Naive thymus-derived CD8-positive, alpha-beta T cell (primary cell): ENCODE measurements at places on chromosomes 13 and 19.

DNA sequence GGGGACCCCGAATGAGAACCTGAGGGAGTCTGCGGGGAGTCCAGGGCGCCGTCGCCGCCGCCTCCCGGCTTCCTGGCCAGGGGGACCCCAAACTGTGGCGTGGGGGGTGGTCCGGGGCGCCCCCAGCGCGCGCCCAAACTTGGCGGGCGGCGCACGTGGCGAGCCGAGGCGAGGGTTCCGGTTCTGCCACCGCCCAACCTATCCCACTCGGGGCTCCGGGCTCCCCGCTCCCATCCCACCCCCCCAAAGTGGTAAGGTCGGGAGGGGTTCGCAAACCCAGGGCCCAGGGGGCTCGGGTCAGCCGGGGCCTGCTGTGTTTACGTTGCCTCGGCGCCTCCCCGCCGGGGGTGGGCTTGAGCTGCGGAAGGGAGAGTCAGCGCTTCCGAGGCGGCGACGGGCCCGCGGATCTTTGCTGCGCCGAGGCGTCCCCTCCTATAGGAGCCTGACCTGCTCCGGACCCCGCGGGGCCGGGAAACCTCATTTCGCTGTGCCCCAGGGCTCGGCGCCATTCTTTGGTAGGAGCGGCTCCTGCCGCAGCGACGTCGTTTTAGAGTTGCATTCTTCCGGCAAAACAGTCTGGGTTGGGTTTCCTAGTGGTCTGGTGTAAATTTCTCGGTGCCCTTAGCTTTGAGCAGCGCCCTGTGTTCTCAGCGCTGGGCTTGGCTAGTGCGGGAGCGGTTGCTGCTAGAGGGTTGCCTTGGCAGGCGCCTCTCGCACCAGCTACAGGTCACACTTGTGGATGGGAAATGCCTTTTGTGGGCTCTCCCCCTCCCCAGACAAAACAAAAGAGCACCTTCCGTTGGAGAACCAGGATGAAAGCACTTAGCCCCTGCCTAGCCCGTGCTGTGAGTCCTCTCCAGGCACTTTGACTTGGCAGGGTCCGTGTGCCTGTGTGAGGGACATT is 1.2 kb downstream of the DAZAP1 start:
- DNase-seq: peak; percentile 77

- no peak for DNase-seq
Observed at GRCh38 chr13:37594550-37594949, 4.0 kb downstream of the POSTN start.

DNA sequence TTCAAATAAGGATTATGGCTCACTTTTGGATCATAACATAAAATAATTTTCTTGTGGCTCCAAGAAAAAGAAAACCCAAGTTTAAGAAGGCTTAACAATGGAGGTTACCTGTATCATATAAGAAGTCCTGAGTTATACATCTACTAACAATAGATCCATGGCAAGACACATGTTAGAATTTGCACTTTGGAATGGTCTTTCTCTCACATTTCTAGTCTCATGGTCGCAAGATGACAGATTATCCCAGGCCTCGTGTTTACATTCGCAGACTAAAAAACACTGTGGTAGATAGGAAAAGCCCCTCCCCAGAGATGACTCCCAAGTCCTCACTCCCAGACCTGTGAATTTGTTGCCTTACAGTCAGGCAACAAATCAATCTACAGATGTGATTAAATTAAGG is 746.2 kb upstream of the GPC6 start:
- DNase-seq: no peak

DNA sequence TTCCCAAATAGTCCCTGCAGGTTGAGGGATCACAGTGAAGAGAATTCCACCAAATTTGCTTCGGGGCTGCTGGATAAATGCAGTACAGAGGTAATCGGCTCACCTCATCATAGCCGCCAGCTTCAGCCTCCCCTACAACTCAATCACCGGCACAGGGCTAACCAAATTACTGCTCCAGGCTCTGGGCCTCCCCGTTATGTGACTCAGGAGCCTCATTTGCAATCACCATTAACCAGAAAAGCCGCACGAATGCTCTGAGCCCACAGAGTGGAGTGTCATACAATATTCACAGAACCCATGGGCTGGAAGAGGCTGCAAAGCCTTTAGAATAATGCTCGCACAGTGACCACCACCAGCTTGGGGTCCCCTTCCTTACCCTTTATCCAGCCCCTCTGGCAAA is 4.9 kb downstream of the SIAH3 start:
- DNase-seq: no peak

DNA sequence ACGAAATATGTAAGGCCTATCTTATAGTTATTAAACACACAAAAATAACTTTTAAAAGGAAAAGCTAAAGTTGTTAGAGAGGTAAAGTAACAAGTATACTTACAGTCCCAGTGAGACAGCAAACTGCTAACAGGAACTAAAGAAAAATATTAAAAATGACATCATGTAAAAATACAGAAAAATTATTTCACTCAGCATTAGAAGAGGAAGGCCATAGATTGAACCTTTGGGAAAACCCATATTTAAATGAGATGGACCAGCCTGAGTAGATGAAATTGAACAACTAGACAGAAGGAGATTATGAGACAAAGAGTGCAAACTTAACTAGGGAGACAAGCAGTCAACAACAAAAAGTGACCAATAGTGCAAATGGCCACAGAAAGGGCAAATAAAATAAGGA is 49.4 kb downstream of the LNX2 start:
- DNase-seq: no peak

DNA sequence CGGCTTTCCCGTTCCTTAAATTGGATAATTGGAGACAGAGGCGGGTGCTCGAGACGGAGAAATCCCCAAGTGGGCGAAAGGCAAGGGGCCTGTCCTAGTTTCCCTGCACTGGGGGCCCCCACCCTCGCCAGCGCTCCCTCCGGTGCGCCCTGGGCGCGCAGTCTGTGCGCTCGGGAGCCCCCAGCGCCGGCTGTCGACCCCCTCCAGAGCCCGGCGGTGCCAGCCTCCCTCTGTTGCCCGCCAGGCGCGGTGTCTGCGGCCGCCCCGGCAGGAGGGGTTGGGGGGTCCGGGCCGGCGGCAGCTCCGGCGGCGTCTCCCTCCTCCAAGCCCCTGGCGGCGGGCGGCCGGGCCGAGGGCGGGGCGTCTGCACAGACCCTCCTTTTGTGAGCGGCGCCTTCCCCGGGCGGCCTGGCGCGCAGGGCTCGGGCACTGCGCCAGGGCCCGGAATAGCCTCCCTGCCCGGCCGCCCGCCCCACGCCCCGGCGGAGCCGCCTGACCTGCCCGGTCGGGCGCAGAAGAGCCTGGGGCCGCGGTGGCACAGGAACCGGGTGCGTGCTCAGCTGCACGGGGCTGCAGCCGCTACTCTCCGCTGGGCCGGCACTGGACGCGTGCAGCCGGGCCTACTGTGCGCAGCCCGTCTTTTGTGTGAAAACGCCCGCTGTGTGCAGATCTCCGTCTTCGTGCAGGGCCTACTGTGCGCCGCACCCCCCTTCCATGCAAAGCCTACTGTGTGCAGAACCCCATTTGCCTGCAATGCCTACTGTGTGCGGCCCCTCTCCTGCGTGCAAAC is 13.2 kb downstream of the GADD45B start:
- DNase-seq: no peak

DNA sequence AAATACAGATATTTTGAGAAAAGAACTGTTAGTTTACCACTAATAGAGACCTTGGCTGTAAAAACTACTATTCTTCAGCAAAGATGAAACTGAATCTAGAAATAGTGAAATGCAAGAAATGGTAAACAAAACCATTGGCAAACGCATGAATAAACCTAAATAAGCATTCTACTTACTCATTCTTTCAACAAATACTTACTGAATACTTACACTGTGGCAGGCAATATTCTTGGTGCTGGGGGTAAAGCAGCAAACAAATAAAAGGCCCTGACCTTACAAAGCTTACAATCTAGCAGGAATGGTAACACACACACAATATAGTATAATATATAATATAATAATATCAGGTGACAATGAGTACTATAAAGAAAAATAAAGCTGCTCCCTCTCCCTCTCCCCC is 38.7 kb downstream of the KATNAL1 start:
- DNase-seq: no peak

DNA sequence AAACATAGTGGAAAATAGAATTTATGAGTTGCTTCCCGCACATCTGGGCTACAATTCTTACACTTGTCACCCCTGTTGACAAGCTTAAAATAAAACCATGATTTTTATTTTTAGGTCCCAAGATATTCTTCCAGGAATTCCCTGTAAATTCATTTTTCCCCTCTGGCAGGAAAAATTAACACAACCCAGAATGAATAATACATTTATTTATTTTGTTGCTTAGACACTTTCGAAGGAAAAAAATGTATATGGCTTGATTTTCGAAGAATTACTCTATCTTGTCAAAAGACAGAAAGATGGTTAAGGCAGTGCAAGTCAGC is 74.4 kb downstream of the LHFPL6 start:
- DNase-seq: no peak
